ENCODE measurements at places on chromosomes 6 and 20.

- DNase-seq: no peak
Measured at GRCh38 chr20:16147216-16147615, 426.0 kb downstream of the KIF16B start.

GRCh38 chr6:2502096-2502997 lies 248.4 kb downstream of the MYLK4 start:
- no peak for DNase-seq

DNA sequence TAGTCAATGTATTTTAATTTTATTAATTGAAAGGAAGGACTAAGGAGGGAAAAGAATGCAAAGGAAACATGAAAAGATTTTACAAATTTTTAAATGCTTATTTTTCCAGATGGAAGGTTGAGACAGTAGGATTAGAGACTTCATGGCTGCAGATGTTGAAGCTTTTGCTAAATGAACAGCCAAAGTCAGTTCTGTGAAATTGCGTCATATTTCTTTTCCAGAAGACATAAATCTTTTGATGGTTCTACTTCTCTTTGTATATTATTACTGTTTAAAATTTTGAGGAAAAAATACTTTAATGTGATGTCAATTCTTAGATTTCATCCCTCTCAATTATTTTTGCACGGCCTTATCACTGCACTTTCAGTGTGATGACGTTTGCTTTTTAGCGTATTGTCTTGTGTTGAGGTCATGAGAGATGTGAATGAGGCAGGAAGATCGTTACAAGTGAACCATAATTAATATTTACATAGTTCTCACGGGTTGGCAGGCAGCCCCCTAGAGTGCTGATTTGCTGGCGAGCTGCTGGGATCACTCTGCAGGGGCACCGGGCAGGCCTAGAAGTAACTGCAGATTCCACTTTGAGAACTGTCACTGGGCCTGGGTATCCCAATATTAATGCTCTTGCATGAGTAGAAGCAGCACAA lies 158.1 kb downstream of the TBXT start:
- no peak for DNase-seq

- no peak for DNase-seq
Measured at GRCh38 chr6:11386726-11387125, 150.8 kb upstream of the TMEM170B start.

- no peak for DNase-seq
Measured at GRCh38 chr6:167815296-167815980, 11.3 kb upstream of the AFDN start.

DNA sequence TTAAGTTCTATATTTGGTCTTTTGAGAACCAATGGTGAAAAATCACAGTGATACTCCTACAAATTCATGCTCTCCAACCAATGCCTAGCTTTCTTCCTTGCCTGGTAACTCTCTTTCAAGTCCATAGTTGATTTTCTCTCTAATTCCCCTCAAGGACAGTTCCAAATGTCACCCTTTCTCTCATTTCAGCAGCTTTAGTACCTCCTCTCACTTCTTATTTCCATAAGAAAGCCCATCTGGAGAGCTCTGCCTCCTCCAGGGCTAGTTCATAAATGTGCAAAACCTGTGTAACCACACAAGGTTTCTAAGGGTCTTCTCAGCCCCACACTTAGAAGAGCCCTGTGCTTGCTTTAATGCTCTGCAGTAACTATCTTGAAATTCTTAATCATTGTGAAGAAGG lies 155.4 kb upstream of the PLCB4 start:
- no peak for DNase-seq

- DNase-seq: no peak
Measured at GRCh38 chr20:48191200-48191599, 405.9 kb upstream of the SULF2 start.

GRCh38 chr6:79436241-79436640 lies 101.0 kb downstream of the LCA5 start:
- DNase-seq: no peak

- no peak for DNase-seq
Measured at GRCh38 chr6:168765752-168766151, 324.8 kb downstream of the SMOC2 start.

- DNase-seq: no peak
Measured at GRCh38 chr6:42047790-42048405, 2.4 kb upstream of the TAF8 start.

- DNase-seq: no peak
Measured at GRCh38 chr6:29236060-29236459, 65.4 kb downstream of the OR2J2 start.

DNA sequence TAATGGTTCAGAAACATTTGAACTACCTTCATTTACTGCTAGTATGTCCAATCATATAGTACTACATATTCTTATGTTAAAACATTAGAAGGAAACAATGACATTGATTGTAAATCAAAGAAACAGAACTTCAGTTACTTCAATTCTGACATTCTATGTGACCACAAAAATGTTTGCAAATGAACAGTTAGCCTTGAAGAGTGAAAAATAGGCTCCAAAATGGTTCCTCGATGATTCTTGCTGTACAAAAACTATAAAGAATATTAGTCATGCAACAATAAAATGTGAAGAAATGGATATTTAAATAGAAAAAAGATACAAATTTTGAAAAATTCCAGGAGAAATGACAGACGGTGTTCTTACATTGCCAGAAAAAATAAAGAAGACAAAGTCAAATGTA lies 686.9 kb downstream of the BCKDHB start:
- DNase-seq: no peak

DNA sequence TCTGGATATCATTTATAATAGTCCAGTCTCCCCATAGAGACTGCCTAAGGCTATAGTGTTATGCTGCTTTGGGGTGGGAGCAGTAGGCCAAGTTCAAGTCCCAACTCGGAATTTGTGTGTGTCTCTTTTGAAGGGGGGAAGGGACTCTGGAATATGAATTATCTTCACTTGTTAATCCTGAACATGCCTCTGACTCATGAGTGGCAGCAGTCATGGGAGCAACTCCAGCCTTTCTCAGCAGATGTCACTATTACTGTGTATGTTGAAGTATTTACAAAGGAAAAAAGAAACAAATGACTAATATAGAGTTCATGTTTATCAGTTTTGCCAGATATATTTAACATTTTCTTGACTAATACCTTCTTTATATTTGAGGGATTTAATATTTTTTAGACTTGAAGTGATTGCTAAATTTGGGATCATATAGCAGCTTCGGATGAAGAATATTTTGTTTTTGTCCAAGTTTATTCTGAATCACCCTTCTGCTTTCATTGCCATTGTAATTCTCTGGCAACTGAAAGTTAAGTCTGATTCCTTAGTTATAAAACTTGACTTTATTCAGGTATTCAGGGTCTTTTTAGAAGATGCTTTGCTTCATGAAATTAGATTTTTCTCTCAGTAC lies 23.4 kb downstream of the FAM217A start:
- no peak for DNase-seq

GRCh38 chr6:3841066-3841454 lies 8.1 kb upstream of the FAM50B start:
- DNase-seq: no peak

- no peak for DNase-seq
Measured at GRCh38 chr6:101758368-101758767, 364.9 kb downstream of the GRIK2 start.

- no peak for DNase-seq
Measured at GRCh38 chr6:8743170-8743745, 307.9 kb upstream of the SLC35B3 start.

DNA sequence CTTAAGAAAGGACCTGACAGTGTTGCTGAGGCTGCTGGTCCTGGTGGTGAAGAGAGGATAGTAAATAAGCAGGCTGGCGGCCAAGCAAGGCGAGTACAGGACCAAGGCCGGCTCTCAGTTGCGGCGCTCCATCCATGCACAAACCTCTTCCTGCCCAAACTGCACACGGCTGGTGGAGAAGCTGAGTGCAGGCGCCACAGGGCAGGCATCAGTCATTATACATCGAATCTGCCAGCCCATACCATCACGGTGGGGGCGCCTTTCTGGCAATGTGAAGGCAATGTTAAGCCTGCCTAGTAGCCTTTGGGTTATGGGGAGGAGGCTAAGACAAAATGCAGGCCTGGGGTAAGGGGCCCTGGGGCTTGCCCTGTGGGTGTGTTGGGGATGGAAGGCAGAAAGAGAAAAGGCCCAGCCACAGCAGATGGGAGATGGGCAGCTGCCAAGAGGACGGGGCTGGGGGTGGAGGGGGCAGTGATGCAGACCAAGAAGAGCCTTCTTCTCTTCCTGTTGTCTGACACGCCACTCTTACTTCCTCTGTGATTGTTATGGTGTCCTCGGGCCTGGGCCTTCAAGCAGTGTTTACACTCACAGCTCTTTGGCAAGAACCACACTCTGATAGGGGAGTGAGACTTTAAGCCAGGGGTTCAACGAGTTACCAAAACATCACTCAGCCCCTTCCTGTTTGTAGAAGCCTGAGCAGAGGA lies 20.3 kb upstream of the KCNK16 start:
- no peak for DNase-seq

DNA sequence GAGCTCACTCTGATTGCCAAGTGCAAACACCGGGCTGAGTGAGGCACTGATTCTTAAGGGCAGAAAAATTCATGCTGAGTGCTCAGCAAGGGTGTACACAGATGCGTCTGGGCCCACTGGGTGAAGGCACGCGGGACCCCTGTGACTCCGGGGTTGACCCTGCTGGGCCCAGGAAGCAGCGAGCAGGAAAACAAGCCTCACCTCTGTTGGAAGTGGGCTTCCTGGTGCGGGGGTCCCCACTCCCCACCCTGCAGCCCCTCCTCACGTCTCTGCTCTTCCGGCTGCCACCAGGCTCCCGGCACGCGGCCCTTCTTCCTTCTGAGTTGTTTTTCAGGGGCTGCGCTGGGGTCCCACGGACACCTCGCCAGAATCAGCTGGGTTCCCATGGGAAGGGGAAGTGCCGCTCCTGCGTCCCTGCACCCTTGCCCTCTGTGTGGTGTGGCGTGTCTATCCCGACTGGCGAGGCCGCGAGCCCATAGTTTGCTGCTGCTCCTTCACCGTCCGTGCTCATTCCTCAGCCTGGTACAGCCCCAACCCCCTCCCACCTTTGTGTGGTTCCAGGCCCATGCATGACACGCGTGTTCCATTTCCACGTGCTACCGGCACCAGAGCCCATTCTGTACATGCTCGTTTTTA lies 80.6 kb upstream of the BHLHE23 start:
- no peak for DNase-seq

DNA sequence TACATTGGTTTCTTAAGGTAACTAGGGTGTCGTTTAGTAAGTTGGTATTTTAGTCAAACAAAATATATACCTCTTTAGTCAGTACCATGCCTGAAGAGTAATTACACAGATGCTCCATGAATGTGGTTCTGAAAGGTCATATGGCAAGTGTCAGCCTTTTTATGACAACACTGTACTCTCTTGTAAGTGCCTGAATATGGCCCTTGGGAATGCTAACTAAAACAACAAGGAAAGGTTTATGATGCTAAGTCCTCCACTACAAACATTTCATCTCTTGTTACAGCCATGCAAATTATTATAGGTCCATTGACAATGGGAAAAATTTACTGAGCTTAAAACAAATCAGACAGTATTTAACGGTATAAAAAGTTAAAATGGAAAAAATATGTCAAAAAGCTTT lies 39.0 kb upstream of the SUPT3H start:
- no peak for DNase-seq

- DNase-seq: no peak
Measured at GRCh38 chr20:23163562-23163961, 77.4 kb upstream of the CD93 start.

DNA sequence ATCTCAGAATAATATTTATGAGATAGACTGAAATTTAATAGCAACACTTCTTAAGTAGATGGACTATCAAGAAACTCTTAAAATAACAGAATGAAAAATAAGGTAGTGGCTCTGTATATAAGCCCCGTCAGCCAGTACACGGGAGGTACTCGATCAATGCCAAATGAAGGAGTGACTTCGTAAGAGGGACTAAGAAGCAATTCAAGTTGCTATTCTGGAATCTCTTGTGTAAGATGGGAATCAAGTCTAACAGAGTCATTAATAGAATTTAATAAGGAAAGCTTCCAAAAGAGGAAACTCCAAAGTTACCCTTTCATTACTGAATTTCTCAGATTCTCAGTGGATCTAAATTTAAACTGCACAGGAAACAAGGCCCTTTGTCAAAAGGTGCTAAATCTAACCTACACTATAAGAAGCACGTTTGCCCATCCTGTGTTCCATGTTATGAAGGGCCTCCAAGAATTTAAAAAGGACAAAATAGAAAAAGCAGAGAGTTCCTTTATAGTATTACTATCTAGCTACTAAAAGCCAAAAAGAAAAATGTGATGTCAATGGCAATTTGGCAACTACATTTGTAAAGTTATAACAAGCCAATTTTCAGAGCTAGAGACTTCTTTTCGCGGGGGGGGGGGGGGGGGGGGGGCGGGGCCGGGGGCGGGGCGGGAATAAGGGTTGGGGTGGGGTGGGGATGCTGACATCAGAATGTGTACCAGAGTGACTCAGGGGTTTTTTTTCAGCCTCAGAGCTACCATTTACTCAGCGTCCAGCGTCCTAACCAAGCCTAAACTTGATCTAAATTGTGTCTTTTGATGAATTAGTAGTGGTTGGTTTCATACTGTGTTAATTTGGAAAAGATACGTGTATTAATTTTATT lies 200.6 kb downstream of the GMPR start:
- no peak for DNase-seq

GRCh38 chr6:34746104-34746846 lies 11.0 kb upstream of the SNRPC start:
- DNase-seq: no peak

DNA sequence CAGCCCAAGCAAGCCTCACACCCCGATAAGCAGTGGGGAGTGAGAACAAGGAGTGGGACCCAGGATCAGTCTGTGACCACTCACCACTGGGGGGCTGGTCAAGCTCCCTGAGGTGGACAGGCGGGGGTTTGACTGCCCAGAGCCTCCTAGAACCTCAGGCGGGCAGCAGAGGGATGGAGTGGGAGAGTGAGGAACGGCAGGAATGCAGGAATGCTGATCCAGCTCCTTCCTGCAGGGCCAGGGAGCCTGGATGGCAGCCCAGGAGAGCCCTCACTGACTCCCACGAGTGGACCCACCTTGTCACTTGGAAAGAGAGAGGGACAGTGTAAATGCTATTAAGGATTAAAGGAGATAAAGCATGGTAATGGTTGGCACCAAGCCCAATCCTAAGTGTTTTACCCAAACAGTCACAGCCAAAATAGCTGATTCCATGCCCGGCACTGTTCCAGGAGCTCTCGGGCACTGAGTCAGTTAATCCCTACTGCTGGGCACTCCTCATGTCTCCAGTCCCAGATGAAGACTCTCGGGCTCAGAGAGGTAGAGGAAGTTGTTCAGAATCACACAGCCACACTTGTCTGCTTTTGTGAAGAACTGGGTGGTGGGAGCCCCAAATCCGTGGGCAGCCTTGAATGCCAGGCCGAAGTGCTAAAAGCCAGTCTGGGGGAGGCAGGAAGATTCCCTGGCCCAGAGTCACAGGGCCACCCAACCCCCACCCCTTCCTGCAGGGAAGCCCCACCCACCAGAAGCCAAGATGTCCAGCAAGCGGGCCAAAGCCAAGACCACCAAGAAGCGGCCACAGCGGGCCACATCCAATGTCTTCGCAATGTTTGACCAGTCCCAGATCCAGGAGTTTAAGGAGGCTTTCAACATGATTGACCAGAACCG lies 3.1 kb downstream of the MYL9 start:
- DNase-seq: no peak

GRCh38 chr6:92779746-92780145 lies 639.6 kb downstream of the EPHA7 start:
- no peak for DNase-seq
